ENCODE measurements at places on chromosomes 1 and 21.

DNA sequence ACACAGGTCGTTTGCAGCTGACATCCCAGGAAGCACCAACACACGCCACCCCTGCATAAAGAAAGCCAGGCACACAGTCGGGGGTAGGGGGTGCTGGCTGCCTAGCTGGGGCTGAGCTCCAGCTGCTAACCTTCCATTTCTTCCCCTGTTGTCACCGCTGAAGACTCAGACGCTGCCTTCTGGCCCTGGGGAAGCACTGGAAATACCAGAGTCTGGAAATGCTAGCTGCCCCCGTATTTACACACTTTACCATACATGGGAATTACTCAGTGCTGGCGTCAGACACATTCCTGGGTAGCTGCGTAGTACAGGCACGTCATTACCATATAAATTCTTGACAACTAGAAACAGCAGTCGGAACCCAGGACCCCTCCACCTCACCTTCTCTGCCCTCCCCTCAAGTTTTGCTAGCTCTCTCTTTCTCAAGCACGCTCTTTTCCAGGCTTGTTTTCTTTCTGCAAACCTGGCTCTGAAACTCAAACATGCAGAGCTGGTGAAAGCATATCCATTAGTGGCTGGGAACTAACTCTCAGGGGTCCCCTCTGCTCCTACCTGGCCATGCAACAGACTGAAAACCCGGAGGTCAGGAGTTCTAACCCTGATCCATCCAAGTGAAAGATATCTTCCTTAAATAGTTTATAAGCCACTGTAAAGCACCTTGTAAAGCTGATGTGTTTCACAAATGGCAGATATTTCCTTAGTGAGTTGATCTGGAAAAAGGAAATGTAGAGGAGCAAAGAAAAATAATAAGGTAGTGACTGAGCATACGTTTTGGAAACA, 3.3 kb downstream of the CSRP1 start:
- no peak for DNase-seq

DNA sequence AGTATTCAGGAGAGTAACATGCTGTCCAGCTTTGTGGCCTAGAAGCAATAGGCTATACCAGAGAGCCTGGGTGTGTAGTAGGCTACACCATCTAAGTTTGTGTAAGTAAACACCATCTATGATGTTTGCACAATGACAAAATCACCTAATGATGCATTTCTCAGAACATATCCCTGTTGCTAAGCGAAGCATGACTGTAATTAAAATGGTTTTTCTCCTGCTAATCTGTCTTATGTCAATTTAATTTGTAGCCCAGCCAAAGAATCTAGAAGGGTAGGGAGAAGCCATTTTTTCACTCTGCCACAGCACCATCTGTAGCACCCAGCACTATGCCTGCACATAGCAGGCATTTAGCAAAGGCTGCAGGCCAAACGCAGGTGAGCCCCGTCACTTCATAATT, 2.0 kb upstream of the TTC24 start:
- DNase-seq, result no peak

GRCh38 chr1:9008236-9008635, 18.0 kb downstream of the SLC2A7 start:
- DNase-seq, result no peak

GRCh38 chr1:204712708-204713430, 27.3 kb upstream of the LRRN2 start:
- DNase-seq, result no peak

DNA sequence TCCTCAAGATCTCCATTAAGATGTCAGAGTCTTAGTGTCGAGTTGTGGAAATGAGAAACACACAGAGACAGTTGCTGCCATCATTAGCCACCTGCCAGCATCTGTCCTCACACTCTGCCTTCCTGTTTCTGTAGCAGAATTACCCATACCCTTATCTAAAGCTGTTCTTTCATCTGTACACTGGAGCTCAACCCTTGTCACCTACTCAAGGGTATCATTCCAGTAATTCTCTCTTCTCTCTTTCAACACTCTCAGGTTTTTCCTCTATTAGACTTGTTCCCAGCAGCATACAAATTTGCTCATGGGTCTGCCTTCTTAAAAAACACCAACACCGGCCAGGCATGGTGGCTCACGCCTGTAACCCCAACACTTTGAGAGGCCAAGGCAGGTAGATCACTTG, 27.4 kb upstream of the RNF2 start:
- DNase-seq, result no peak

DNA sequence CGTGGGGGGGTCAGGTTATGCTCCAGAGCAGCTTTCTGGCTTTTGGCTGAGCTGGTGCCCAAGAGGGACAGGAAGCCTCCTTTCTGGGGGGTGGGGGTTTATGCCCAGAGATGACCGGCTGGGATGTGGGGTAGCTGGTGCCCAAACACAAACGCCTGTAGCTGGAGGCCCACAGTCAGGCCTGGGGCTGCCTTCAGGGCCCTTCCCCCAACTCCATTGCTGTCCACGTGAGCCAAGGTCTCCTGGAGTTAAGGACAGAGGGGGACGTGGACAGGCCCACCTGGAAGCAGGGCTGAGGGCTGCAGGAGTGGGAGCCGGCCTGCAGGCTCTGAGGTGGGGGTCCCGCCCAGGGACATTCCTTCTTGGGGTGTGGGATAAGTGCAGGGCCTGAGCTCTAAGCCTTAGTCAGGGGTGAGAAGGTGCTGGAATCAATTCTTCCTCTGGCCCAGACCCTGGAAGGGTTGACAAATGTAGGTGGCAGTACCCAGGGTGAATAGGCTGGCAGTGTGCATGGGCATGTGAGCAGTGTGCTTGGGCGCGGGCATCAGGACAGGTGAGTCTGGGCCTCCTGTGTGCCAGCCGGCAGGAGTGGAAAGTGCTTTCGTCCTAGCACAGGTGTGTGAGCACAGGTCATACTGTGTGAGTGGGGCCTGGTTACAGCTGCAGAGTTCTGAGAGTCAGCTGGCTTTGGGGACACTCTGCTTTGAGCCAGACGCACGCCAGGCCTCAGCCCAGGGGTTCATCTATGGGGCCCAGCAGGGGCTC, 6.8 kb downstream of the CPLANE2 start:
- no peak for DNase-seq

DNA sequence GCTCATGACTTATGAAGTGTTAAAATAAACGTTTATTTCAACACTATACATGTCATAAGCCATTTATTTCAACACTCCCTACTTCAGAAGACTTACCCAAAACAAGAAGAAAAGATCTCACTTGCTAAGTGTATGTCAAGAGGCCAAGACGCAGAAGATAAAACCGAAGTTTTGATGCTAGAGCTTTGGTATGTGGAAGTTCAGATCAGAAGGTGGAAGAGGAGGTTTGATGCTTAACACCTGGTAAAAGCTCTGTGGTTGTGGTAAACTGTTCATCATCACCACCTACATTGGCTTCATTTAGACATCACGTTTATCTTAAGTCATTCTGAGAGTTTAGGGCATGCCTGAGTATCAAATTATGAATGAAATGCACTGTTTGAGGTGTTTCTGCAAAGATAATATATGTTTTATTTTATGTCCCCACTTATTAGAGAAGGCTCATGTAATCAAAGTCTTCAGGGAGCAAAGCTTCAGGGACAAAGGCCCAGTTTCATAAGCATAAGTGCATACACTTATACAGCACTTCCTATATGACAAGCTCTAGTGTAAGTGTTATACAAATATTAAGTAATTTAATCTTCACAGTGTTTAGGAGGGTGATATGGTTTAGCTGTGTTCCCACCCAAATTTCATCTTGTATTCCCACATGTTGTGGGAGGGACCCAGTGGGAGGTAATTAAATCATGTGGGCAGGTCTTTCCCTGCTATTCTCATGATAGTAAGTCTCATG, 533.3 kb downstream of the PTBP2 start:
- no peak for DNase-seq

DNA sequence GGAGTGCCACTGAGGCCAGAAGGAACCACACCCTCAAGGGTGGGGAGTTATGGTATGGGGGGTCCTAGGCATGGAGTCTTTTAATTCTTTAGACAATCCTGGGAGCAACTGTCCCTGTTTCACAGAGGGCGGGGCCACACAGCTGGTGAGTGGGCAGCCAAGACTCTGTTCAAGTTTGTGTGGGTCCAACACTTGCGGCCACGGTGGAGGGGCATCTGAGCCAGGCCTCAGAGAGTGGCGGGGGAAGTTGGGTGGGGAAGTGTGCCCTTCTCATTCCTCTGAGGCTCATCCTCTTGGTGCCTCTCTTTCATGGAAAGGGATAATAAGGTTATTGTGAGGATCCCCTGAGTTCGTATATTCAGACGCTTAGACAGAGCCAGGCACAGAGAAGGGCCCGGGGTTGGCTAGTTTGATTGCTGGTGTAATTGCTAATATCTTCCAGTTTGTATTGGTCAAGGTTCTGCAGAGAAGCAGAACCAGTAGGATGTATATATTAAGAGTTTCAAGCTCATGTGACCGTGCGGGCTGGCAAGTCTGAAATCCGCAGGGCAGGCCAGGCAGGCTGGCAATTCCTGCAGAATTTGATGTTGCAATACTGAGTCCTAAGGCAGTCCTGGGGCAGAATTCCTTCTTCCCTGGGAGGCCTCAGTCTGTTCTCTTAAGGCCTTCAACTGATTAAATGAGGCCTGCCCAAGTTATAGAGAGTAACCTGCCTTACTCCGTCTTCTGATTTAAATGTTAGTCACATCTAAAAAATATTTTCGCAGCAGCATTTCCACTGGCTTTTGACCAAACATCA, 15.9 kb downstream of the PCSK9 start:
- no peak for DNase-seq

DNA sequence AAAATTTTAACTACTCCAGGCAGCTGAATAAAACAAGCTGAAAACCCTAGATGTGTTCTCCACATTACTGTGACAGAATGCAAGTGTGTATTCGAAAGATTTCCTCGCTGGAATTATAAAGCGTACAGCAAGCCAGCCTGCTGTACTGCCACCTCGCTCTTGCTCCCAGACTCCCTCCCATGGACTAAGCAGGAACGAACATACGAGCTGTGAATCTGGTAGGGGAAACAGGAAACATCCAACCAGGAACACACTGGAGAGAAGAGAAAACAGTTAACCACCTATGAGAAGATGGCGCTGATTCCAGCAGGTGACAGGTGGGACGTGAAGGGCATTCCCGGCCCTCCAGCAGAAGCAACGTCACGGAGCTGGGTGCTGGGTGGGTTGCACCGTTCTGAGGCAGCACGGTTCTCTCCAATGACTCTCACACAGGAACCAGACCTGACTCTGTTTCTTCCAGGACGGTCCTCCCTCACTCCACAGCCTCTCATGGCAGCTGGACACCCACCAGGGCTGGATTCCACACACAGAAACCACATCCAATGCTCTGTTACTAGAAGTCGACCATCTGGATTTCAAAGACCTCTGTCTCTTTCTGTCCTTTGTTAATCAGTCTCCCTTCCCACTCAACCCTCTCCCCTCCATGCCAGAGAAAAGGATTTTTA, 219.2 kb downstream of the RERE start:
- no peak for DNase-seq

DNA sequence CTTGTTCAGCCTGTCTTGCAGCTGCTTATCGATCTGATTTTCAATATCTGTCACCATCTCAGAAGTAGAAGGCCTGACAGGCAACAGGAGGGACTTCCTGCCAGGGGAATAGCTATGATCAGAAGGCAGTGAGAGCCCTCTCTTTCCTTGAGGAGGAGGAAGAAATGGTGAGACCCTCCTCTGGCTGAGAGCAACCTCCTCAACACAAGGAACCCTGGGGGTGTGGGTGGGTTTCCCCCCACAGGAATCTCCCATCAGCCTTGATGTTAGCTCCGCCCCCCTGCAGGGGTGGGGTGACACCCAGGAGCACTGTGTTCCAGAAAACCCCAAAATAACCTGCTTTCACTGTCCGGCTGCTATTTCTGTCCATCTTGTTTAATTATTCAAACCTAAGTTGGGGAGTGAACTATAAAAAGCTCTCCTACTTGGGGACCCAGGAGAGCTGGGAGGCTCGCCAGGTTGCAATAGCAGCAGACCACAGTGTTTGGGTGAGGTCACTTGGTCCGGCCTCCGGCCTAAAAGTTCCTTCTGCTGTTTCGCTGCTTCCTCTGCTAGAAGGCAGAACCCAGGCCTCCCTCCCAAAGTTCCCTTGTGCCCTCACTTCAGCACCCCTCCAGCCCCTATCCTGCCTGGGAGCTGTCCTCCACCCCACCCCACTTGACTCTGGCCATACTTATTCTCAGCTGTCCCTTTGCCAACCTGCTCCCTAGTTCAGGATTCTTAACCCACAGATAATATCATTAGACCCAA, 7.8 kb upstream of the MEF2D start:
- no peak for DNase-seq

- DNase-seq, result no peak
These were observed 278.0 kb upstream of the KAZN start for GRCh38 chr1:14320518-14320917.

GRCh38 chr1:150210706-150211105, 25.2 kb downstream of the ANP32E start:
- peak; percentile 54 for DNase-seq

DNA sequence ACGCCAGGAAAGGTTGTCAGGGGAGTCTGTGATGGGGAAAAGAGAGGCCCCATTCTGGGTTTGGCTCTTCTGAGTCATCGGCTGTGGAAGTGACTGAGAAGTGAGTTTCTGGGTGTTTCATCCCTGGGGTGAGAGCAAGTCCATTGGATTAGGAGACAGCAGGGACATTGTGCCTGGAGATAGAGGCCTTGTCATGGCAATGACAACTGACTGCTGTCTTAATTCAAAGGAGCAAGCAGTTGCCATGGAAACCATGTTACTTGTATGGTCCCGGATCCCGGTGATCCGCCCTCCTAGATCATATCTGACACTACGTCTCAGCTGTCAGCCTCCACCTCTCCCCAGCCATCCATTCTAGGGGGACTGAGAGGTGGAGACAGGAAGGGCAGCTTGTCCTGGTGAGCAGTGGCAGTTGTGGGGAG, 34.4 kb downstream of the KIAA0040 start:
- no peak for DNase-seq

DNA sequence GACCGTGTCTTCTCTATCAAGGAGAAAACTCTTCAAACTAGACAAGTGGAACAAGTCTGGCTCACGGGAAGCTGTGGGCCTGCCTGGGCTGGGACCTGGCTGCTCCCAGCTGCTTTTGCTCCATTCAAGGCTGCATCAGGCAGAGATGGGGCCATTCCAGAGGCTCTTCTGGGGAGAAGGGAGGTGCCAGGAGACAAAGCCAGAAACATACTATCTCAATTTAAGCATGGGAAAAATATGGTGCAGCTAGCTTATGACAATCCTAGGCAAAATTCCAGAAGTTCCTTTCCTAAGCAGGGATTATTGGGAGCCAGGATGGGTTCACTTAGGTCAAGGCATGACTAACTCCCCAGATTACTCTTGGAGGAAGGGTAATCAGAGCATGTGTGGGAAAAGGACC, 90.8 kb upstream of the SLC2A1 start:
- no peak for DNase-seq

DNA sequence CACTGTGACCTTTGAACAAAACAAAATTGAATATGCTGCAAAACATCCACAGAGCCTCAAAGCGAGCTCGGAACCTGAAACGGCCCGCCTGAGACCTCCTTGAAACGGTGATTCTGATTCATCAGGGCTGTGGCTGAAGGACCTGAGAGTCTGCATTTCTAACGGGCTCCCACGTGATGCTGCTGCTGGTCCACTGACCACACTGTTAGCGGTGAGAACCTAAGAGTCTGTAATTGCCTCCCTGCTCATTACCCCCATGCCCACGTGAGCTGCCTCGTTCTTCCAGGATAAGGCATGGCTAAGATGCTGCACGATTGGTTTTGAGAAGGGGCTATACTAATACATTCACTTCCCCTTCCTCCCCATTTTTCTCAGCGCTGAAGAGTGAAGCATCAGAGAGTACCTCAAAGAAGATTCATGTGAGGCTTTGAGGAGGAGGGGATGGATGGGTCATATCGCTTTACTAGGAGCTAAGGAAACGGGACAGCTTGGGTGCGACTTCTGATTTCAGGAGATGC, 9.7 kb downstream of the TLR5 start:
- no peak for DNase-seq

GRCh38 chr1:28115267-28115666, 26.9 kb upstream of the EYA3 start:
- no peak for DNase-seq

GRCh38 chr1:210688512-210689234, 360.0 kb downstream of the HHAT start:
- DNase-seq, result no peak
